COR-L47 (cell line): ENCODE measurements at places on chromosomes 11 and 22.

DNA sequence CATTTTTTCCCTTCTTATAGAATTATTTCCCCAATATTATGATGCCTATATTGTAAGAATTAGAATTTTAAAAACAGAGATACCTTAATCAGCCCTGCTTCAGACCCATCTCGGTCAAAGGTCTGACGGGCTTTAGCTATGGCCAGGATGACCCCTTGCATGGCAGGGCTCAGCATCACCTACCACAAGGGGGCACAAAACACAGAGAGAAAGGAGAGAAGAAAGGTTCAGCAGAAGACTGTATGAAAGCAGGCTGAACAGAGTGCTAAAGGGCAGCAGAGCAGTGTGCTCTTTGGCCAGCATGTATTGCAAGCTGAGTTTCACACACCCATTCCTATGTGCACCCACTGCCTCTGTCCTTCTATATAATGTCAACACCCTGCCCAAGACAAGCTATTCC is 26.8 kb downstream of the CLDN25 start:
- peak; percentile 21 for DNase-seq

DNA sequence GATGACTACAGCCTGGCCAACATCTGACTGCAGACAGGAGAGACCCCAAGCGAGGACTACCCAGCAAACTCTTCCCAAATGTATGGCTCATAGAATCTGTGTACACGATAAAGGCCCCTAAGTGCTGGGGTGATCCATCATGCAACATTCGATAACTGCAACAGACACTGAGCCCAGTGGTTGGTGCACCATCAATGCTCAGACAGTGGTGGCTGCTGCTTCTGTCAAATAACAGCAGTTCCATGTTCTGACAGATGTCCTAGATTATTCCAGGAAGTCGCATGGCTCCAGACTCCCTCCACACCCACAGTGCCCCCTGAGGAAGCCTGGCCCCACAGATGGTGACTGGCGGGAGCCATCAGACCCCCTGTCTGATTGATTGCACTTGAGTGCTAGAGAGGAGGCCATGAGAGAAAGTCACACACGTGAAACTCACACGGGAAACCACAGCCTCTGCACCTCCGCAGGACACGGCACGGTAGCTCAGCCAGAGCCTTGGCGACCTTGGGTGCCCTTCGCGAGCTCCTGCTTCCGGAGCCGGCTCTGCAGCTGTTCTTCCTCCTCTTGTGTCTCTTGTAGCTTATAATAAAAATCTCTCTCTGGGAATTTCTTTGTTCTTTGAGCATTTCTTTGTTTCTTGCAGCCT is 1155.9 kb downstream of the TBC1D22A start:
- no peak for DNase-seq

- peak; percentile 21 for DNase-seq
These were observed at the start of gene EMID1 for GRCh38 chr22:29205594-29206371. TSS of gene EMID1 (plus strand) at chr22:29205896. CDS start at chr22:29206039, 143 bp downstream.

DNA sequence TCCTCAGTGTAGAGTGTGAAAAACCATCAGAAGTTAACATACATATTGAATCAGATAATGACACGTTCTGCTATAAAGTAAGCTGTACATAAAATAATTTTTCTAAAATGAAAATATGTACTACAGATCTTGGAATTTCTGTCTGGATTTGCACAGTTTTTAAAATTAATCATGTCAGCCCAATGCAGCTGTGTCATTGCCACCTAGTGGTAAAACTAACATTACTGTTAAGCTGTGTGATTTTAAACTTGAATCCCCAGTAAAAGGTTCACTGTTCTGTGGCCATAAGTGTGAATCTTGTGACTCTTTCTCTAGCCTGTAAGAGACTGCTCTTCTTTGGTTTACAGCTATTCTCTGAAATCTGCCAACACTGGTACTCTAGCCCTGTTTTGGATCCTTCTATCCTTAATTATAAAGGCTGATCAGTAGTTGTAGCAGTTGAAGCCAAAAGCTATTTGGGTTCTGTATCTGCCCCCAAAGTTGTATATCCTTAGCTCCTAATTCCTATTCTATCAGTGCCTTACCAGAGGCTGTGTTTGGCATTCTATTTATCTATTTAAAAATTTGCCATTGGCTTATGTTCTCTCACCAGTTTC is 4.0 kb downstream of the JRKL start:
- DNase-seq = peak; percentile 36

DNA sequence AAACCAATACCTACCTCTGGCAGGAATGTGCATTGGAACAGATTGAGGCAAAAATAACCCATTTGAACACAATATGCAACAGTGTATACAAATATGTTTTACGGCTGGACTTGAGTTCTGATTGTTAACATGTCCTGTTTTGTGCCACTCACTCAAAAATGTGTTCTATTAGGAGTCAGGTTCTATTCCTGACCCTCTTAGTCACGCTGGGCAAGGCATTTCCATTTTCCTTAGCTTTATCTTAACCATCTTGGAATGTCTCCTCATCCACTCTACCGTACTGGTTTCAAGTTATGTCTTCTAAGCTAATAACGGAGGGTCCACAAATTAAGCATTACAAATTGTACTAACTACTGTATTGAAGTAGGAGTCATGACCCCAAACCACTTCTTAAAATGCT is 78.6 kb downstream of the MAML2 start:
- DNase-seq = no peak

DNA sequence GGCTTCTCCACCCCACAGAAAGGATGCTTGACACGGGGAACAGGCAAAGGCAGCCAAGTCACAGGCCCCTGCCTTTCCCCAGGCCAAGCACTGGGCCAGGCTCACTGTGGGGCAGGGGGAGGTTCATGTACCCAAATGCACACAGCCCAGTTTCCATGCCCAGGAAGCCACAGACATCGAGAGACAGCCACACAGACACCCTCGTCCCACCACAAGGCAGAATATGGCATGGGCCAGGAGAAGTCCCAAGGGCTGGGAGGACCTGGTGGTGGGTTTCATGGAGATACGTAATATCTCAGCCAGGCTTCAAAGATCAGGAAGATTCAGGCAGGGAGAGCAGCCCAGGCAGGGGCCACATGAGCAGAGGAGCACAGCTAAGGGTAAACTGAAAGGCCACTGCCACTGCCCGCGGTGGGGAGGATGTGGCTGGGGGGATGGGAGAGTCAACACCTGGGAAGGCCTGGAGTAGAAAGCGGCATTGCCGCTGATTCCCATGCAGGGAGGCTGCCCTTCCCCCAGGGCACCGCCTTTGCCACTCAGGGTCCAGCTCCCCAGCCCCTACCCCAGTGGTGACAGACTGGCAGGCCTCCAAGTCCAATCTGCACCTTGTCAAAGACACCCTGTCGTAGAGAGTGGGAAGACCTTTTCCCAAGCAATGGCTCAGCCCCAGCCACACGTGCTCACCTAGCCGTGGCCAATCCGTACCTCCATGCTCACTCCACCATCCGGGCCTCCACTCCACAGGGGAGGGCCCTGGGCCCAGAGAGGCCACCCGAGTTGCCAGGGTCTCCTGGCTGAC is 2.4 kb upstream of the MFNG start:
- DNase-seq = no peak

- DNase-seq = no peak
These were observed 271.8 kb upstream of the MTNR1B start for GRCh38 chr11:92697461-92698312.

DNA sequence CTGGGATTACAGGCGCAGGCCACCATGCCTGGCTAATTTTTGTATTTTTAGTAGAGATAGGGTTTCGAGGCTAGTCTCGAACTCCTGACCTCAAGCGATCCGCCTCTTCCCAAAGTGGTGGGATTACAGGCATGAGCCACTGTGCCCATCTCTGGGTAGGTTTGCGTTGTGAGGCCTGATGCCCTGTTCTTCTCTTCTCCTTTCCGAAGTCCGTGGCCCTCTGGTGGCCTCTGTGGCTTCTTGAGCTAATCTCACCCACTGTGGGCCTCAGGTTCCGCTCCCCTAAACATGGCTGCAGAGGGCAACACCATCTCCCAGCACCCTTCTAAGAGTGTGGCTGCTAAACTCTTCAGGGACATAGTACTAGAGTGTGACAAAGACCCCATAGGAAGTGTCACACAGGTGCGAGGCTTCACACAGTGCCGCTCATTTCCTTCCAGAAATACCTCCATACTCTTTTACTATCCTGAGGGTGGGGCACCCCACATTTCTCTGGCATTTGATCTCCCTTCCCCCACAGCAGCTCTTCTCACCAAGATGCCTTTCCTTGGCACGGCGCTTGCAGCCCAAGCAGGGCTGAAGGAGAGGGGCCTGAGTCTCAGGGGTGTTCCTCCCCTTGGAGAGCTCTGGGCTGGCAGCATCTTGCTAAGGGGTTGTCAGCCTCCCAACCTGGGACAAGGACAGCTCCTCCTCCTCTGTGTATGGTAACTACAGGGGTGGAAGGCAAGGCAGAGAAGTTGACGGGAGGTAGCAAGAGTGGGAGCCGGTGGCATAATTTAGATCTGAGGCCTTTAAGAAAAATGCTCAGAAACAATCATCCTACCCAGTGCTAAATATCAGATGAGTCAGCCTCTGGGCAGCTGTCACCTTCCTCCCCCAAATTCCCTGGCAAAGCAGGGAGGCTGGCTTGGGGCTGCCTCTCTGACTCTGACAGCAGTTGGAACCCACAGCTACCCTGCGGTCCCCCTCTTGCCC is 6.1 kb downstream of the THY1 start:
- DNase-seq = no peak

DNA sequence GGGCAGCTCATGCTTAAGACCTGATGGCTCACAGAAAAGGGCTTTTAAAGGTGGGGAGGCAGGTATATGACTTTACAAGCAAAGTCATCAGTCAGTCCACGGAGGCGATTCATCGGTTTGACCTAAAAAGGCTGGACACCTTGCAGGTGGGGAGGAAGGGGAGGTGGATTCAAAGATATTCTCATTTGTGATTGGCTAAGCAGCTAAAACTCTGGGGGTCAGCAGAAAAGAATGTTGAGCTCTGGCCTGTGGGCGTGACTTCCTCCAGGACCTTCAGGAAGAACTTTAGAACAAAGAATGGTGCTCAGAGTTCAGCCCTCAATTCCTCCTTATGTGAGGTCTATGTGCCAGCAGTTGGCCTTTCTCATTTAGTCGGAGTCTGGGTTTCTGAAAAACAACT is 78.3 kb upstream of the LMO1 start:
- no peak for DNase-seq

GRCh38 chr11:9747828-9748227 is 84.0 kb downstream of the SWAP70 start:
- DNase-seq = no peak

GRCh38 chr11:18757811-18758210 is 31.8 kb upstream of the IGSF22 start:
- DNase-seq = no peak

DNA sequence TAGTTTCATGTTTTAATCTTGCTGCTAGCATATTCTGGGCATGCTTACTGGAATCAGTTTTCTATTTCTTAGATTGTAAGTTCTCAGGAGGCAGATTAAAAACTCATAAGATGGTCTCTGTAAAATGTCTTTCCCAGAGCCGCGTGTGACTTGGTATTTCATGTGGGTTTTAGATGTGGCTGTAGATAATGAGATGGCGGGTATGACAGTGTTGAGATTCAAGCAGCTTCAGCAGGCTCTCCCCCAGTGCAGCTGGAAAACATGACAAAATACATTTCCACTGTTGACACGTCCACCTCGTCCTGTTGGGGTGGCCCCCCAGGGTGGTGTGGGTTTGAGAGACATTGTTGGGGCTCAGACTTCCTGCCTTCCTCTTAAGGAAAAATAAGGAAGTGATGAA is 106.8 kb downstream of the KIRREL3 start:
- no peak for DNase-seq

- no peak for DNase-seq
These were observed 2.1 kb downstream of the INCENP start for GRCh38 chr11:62125881-62126280.

DNA sequence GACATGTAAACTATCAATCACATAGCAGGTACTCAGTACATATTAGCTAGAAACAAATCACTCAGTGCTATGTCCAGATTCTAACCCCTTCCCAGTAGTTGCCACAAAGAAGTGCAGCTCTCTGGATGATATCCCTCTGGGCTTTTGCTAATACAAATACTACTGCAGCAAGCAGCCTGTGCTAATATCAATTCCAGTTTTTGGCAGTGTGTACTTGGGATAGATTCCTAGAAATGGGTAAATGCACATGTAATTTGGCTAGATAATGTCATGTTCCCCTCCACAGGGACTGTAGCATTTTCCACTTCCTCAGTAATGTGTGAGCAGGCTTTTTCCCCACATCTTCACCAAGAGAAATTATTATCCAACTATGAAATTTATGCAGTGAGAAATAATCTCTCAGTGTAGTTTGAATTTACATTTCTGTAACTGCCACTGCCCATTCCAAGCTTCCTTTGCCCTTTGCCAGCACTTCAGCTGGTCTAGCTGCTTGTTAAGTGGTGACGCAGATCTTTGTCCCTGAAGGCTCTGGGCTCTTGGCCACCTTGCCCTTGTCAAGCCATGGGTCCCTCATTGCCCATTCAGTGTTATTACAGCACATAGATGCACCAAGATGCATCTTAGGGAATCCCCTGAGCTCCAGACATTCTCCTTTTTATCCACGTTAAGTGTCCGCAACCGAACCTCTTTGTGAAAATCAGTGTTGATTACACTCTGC is 107.1 kb upstream of the CLPB start:
- DNase-seq = no peak

GRCh38 chr22:39491696-39492095 is 10.4 kb upstream of the MIEF1 start:
- DNase-seq = no peak

DNA sequence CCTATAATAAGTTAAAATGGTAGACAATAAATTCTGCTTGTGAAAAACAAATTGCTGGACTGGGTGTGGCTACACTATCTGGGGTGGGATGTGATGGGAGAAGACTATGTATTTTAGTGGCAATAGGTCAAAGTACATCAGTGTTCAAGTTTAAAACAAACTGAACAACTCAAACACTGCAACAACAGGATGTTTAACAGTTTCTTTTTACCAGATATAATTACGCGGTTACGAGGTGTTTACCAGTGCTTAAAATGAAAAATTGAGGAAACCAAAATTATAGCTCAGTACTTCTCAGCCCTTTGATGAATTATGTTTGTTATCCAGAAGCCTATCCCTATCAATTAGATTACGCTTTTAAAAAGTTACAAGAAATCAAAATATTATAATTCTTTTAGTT is 3.2 kb downstream of the PRDM10 start:
- no peak for DNase-seq

- DNase-seq = no peak
These were observed 17.5 kb downstream of the UQCR10 start for GRCh38 chr22:29784451-29785361.

DNA sequence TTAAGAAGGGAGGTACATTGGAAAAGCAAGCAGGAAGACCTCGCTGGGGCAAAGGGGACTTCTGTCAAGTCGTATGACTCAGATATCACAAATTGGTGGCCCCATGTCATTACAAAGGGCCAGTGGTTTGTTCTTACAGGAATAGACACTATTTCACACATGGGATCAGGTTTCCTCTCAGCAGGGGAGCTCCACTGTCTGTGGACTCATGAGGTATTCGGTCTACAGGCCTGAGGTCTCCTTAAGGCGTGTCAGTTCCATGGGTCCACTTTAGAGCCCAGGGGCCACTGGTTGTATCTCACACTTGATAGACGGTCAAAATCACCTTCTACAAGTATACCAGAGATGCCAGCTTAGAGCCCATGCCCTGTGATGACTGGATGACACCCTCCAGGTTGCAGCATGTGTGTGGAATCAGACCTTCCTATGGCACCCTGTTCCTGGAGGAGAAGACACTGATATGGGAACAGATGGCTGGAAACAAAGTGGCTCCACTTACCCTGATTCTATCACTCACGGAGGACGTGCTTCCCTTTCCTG is 288.1 kb upstream of the B3GAT1 start:
- DNase-seq = no peak

GRCh38 chr11:64833509-64833908 is 10.9 kb downstream of the CDC42BPG start:
- no peak for DNase-seq

- no peak for DNase-seq
These were observed 1014.1 kb downstream of the LRRC4C start for GRCh38 chr11:40445391-40445790.
